ENCODE measurements at places on chromosomes 5 and 9. TPM values are rescaled to one million over a fixed set of nuclear protein-coding genes. Genes with fewer than 3 reads are reported as not detected.

The CMYA5 gene
- total RNA-seq = 0.06 TPM

The SLC6A7 gene
- not detected for total RNA-seq

The CARTPT gene
- total RNA-seq = not detected

- DNase-seq = peak; percentile 97
These were observed 2.2 kb downstream of the SGCD start for GRCh38 chr5:156329171-156329611.

DNA sequence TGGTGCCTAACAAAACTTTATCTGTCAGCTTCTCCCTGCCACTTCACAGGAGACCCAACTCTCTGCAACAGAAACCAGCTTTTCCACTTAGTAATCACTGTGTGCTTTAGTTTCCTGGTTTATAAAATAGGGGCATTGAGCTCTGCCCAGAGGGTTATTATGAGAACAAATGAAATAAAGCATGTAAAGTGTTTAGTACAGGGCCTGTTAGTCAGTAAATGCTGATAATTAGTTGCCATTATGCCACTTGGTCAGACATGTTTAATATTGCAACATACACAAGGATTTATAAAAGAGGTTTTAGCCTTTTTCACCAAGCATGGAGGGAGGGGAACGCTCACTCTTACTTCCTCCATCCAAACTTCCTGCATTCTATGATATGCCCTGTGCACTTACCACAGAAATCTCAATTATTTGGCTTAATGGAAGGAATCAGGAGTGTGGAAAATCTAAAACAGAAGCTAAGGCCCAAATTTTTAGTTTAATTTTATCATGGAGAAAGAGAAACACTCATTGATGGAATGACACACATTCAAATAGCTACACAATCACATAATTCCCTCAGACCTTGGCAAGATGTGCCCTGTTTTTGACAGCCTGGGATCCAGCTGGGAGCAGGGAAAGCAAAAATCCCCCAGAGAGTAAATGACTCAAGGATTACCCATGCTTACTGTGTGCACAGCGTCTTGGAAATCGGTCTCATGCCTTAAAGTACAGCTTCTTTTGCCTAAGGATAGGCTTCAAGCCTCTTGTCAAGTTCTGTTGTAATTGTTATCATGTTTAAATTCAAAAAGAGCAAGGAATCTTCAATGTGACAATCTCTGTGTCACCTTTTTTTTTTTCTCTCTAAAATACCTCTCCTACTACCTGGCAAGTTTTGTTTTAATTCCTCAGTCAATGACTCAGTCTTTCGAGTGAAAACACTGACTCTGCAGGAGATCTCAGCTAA, 34.0 kb downstream of the ZNF474 start:
- peak; percentile 92 for DNase-seq

- peak; percentile 75 for DNase-seq
These were observed 58.6 kb downstream of the DIAPH1 start for GRCh38 chr5:141560151-141560550.

DNA sequence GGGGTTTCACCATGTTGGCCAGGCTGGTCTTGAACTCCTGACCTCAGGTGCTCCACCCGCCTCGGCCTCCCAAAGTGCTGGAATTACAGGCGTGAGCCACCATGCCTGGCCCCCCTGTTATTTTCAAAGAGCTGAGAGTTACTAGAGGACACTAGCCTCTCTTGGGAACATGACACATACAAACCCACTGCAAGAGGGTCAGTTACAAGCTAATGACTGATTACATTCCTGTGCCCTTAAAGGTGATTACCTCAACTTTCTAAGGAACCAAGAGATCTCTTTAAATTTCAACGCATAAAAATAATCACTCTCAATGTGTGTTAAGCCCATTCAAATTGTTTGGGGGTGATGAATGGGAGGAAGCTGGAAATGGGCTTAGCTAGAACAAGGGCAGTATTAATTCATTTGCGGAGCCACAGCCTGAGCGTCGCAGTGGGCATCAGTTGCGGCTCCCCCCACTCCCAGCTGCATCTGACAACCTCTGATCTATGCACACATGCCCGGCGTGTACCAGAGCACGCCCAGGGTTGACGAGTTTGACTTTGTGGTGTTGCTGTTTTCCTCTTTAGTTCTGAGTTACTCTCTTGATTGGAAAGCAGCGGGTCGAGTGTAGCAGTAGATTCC, 146.9 kb downstream of the GOLPH3 start:
- DNase-seq = peak; percentile 71

Measured in LHCN-M2 (cell line).